ENCODE measurements at places on chromosomes 1 and 21. TPM values are rescaled to one million over a fixed set of nuclear protein-coding genes. Genes with fewer than 3 reads are reported as not detected.

- H3K27me3 ChIP-seq: no peaks in the 10 kb centered on the region
- DNase-seq: no peak
- no peaks in the 10 kb centered on the region for H3K36me3 ChIP-seq
- H3K4me3 ChIP-seq: no peak overlapping the region
- no peaks in the 10 kb centered on the region for H3K4me1 ChIP-seq
- no peak overlapping the region for H3K27ac ChIP-seq
These were observed 53.3 kb downstream of the GATAD2B start for GRCh38 chr1:153869486-153869885.

RIIAD1 gene
- 4.0 TPM for polyA plus RNA-seq

VHLL gene
- not detected for polyA plus RNA-seq

DNA sequence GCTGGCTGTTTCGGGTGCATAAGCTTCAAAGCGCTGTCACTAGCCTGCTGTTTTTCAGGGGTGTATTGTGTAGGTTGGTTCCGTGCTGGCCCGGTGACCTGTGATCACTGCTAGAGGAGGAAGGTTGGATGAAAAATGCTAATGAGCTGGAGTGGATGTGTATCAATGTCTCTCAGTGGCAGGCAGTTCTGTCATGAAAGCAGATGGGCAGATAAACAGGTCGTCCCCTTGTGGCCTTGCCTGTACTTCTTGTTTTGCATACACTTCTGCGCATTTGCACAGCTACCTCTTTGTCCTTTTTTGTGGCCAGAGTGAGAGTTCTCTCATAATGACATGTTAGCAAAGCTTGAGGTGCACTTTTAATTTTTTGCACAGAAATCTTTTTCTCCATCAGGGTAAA lies 2.9 kb downstream of the SELENON start:
- H3K4me1 ChIP-seq: peaks cover 24% of the 10 kb centered on the region
- H3K36me3 ChIP-seq: no peaks in the 10 kb centered on the region
- no peak overlapping the region for H3K4me3 ChIP-seq
- H3K27me3 ChIP-seq: no peaks in the 10 kb centered on the region

FCMR gene
- 1.3 TPM for polyA plus RNA-seq

DNA sequence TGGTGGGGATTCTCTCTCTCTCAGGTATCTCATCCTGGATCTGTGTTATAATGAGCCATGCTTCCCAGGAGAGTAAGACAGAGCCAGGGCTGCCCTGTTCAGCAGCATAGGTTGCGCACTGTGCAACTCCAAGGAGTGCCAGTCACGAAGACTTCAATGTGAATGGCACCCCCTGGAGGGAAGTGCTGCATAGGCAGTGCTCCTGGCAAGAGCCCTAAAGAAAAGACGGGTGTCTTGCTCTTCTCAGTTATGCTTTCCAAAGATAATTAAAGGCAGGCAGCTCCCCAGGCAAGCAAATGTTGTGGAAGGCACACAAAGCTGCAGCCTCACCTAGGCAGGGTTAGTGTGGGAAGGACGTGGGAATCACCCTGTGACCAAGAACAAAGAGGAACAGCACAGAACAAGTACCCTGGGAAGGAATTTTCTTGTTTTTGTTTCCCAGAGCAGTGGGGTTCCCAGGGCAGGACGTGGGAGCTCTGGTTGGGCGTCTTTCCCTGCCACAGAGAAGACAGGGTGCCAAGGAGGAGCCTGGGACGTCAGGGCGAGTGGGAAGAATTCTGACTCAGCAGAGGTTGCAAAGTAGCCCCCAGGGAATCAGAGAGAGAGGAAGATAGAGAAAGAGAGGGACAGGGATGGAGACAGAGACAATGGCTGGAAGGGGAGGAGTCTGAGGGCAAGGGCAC lies 120.9 kb downstream of the KCNN3 start:
- H3K27ac ChIP-seq: no peak overlapping the region
- H3K27me3 ChIP-seq: no peaks in the 10 kb centered on the region
- H3K36me3 ChIP-seq: no peaks in the 10 kb centered on the region
- DNase-seq: no peak

DNA sequence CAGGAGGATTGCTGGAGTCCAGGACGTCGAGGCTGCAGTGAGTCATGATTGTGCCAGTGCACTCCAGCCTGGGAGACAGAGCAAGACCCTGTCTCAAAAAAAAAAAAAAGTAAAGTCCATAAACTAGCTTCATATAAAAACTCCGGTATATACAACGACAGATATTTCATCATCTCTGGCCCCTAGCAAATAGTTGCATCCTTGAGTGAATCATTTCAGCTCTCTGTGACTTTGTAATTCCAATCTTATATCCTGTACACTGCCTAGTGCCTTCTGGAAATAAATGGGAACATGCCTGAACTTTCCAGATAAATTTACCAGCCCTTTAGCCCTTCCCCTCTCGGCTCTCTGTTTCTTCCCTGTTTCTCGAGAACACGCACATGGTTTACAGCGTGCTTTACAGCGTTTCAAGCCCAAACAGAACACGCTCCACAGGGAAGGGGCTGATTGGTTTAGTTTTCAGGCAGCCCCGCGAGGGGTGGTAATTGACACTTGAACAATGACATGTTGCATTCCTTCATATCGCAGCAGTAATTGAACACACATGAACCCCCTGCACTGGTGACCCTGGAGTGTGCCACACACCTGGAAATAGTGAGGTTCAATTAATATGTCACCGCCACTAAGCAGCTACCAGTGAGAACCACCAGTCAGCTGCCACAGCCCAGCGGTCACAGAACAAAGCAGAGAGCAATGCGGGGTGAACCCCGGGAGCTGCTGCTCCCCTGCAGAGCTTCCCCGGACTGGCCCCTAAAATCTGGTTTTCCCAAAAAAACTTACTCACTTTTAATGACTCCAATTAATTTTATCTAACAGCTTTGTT lies 35.7 kb upstream of the SIM2 start:
- no peaks in the 10 kb centered on the region for H3K4me1 ChIP-seq
- no peaks in the 10 kb centered on the region for H3K36me3 ChIP-seq
- peak; percentile 44 for DNase-seq
- no peak overlapping the region for H3K27ac ChIP-seq
